Endothelial cell (in vitro differentiated cells): ENCODE measurements at places on chromosomes 3 and 15. TPM values are rescaled to one million over a fixed set of nuclear protein-coding genes. Genes with fewer than 3 reads are reported as not detected.

- H3K27ac ChIP-seq, result no peak overlapping the region
- peak; percentile 45 for DNase-seq
- peak overlapping the region; percentile 91 for H3K4me3 ChIP-seq
- peaks cover 26% of the 10 kb centered on the region for H3K27me3 ChIP-seq
- peaks cover under 1% of the 10 kb centered on the region for H3K36me3 ChIP-seq
- H3K4me1 ChIP-seq, result peaks cover 38% of the 10 kb centered on the region
These were observed 666 bp upstream of the SEMA3F start for GRCh38 chr3:50154476-50154839.

- peak; percentile 22 for DNase-seq
- no peaks in the 10 kb centered on the region for H3K36me3 ChIP-seq
- no peak overlapping the region for H3K27ac ChIP-seq
- H3K4me1 ChIP-seq, result peaks cover 14% of the 10 kb centered on the region
These were observed 17.2 kb upstream of the ADIPOQ start for GRCh38 chr3:186825294-186825821.

- no peaks in the 10 kb centered on the region for H3K27me3 ChIP-seq
- no peaks in the 10 kb centered on the region for H3K36me3 ChIP-seq
- DNase-seq, result no peak
- H3K27ac ChIP-seq, result no peak overlapping the region
These were observed 161.8 kb upstream of the BFSP2 start for GRCh38 chr3:133238015-133238414.

- no peak for DNase-seq
- H3K27me3 ChIP-seq, result no peaks in the 10 kb centered on the region
- H3K27ac ChIP-seq, result no peak overlapping the region
- no peaks in the 10 kb centered on the region for H3K4me1 ChIP-seq
These were observed 280.1 kb downstream of the ERC2 start for GRCh38 chr3:56188201-56188600.

GRCh38 chr3:177646749-177647148, 449.5 kb upstream of the TBL1XR1 start:
- no peaks in the 10 kb centered on the region for H3K36me3 ChIP-seq
- DNase-seq, result no peak
- H3K27ac ChIP-seq, result no peak overlapping the region
- no peak overlapping the region for H3K4me3 ChIP-seq
- peaks cover 12% of the 10 kb centered on the region for H3K4me1 ChIP-seq
- H3K27me3 ChIP-seq, result no peaks in the 10 kb centered on the region

DNA sequence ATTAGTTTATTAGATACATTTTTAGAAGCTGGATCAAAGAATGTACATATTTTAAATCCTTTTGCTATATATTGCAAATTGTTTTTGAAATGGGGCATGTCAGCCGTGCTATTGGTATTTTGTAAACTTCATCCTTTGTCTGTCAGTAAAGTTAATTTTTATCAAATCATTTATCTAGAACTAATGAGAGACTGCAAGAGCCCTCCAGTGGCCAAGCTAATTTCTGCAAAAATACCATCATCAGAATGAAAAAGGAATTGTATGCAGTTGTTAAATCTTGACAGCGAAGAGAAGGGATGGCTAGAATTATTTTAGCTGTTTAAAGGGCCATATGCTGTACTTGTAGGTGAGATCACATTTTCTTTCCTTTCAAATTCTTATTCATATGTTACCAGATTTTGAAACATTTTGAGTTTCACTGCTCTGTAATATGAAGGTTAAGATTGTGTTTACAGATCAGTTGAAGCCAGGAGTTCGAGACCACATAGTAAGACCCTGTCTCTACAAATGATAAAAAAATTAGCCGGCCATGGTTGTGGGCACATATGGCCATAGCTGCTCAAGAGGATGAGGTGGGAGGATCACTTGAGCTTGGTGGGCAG, 8.1 kb upstream of the CLDN11 start:
- no peak for DNase-seq
- H3K27ac ChIP-seq, result no peak overlapping the region
- H3K4me3 ChIP-seq, result no peak overlapping the region
- H3K36me3 ChIP-seq, result no peaks in the 10 kb centered on the region

Gene NPAP1
- total RNA-seq, result 0.18 TPM

Gene TBC1D23
- total RNA-seq, result 31.2 TPM

Gene UROC1
- total RNA-seq, result not detected

Gene TMEM108
- 14.2 TPM for total RNA-seq
